ENCODE measurements at places on chromosomes 3 and 15.

DNA sequence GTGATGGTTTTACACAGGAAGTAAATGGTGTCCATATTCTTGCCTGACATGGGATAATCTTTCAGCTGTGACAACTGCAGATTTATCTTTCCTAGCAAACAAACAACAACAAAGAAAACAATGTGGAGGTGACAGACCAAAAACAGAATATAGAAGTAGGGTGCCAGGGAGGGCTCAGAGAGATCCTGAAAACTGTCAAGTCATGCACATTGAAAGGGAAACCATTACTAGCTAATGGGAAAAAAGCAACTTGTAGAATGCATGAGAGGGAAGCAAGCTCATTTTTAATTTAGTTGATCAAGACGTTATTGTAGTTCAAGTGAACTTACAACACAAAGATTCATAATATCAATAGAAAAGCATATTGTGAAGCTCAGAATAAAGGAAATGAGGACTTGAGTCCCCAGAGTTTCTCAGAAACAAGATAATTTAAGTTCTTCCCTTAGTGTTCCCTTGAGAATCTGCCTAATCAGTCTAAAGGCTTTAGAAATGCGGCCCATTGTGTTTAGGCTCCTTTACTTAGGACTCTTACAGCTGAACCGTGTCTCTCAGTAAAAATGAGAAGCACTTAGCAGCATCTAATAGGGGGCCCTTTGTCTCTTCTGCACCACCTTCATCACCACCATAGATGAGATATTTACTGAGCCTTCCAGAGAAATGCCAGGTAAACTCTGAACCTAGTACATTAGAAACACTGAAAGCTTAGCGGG is 115.6 kb upstream of the CADPS start:
- DNase-seq: no peak

- DNase-seq: no peak
These were observed 153.5 kb upstream of the LPP start for GRCh38 chr3:188000361-188000861.

DNA sequence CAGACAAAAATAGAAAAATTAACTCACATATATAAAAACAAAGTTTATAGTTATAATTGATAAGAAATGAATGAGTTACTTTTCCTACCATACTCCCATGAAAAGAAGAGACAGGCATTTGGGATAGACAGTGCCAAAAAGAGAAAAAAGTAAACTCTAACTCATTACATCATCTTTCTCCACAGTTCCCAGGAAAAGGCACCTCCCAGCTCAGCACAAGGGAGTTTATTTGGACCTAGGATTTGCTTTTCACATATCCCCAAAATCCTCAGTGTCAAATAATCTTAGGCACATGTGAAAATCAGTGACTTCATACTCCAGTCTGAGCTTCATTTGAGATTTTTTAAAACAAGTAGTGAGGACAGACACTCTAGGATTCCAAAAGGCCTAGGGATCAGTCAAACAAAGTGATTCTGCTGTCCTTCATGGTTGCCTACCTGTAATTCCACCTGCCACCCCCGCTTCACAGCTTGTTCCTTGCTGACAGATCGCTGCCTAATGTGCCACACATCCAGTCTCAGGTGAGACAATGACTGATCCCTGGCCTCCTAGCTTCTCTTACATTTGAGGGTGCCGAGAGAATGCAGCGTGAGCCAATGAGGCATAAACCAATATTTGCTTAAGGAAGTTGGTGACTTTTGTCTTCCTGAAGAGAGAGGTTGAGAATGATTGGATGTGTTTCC is 573.7 kb downstream of the TBL1XR1 start:
- no peak for DNase-seq

DNA sequence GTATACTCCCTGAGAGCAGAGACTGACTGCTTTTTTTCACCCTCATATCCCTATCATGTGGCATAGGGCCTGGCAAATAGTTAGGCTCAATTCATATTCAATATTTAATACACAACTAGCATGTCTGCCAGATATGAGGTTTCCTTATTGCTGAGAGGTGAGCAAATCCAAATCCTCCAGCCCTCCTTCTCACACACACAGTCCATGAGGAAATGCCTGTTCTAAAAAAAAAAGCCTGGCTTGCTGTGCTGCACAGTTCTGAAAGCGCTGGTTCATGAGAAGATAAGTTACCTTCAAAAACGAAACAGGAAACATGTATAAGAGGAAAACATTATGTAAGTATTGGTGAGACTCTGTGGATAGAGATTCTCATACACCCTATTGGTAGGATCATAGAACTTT is 15.5 kb upstream of the ACAP2 start:
- peak; percentile 37 for DNase-seq

DNA sequence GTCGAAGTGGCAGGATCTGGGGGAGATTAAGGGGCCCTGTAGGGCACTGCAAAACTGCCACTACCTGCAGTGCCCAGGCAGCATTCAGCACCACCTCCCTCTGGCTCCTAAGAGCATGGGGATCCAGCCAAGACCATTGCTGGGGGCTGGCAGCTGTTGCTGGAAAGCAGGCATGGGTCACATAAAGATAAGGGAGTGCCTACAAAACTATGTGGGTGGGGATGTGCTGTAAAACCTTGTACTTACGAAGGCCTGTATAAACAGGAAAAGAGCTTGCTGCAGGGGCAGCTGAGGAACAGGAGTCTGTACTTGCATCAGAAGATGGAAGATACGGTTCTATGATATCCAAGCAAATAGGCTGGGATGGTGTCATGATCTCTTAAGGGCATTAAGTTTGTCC is 27.1 kb downstream of the IL20RB start:
- no peak for DNase-seq

DNA sequence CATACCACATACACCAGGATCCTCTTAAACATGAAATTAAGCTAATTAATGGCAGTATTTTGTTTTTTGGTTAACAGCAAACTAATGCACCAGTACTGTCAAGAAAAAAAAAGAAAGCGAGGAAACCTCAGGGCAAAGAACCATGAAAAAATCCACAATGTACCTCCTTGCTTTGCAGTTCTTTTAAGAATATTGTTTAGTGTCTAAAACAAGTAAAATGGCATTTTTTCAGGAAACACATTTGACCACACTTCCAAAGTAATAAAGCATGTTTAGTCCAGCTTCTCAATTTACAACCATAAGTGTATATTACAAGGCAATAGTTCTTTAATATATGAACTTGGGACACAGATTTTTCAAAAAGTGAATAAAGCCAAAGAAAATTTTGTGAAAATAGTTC is 26.6 kb downstream of the AAGAB start:
- no peak for DNase-seq

GRCh38 chr3:42035816-42036482 is 55.2 kb upstream of the TRAK1 start:
- no peak for DNase-seq

DNA sequence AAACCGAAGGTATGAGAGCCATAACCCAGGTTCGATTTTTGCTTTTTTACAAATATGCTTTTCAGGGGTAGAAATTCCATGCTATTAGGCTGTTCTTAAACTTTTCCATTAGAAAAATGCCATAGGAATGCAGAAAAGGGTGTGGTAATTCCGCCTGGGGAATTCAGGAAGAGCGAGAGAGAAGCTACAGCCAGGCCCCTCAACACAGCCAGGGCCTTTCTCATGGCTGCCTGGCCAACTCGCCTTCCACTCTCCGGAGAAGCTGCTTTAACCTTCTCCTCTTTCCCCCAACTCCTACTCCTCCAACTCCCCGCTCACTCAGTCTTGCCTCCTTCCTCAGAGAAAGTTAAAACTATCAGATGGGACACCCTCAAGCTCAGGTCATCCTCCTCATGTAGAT is 9.1 kb upstream of the TICRR start:
- no peak for DNase-seq

GRCh38 chr3:36864180-36865053 is 80.4 kb downstream of the TRANK1 start:
- no peak for DNase-seq

DNA sequence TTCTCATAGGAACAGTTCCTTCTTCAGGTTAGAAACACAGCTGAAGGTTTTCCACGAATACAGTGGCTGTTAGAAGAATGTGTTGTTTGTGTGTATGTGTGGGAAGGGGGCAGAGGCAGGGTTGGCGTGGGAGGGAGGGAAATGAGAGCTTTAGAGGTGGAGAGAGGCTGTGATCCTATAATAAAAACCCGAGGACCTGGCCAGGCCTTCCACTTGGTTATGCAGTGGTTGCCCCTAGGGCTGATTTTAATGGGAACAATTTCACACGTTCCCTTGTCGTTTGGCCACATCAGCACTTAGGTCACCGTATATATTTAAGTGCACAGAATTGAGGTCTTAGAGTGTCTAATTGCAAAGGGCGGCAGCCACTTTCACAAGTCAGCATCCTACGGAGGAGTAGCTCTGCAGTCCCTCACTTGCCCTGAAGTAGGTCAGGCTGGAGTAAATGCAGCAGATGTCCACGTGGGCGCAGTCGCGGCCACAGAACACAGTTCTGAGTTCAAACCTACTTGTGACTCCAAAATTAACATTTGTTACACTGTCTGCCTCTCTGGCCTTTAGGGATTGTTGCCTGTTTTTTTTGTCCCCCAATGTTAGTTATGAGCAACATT is 85.6 kb downstream of the PDCD6IP start:
- no peak for DNase-seq

DNA sequence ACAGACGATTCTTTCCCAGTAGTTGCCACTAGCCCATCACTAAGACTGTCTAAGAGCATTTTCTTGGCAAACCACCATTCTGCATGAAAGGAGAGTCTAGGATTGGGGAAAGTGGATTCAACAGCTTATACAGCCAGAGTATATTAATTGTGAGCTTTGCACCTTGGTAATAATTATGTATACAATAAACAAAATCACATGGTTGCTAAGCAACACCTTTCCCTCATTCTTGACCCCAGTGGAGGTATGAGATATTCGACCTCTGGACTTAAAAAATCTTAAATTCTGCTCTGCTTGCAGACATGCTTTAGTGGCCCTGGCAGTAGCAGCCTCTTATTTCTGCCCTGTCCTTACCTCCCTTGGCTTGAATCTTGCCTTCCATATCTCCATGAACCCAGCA is 73.1 kb downstream of the PPP2R3A start:
- no peak for DNase-seq

DNA sequence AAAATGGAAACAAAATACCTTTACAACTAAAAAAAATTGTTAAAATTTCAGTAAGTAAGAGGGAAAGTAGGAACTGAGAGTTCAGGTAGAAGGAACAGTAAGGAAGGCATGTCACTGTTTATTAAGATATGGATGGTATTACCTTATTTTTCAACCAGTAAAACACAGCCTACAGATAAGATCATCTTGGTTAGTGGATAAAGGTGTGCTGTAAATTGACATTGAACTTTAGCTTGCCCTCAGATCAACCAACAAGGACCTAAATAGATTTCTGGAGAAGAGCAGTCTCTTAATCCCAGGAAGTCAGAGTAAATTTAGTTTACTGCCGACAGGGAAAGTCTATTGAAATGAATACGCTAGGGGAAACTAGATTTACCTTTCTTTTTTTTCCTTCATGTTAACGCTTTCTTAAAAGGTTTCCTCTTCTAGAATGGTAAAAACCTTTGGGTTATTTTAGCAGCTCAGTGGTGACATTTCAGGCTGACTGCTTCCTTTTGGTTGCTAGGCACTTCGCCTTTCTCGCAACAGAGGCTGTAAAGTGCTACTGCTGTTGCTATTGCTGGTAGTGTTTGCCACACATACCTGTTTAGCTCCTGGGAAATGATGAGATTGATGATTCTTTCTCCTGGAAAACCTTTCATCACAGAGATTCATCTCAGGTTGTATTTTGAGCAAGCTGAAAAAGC is 12.9 kb downstream of the DZIP3 start:
- peak; percentile 62 for DNase-seq

DNA sequence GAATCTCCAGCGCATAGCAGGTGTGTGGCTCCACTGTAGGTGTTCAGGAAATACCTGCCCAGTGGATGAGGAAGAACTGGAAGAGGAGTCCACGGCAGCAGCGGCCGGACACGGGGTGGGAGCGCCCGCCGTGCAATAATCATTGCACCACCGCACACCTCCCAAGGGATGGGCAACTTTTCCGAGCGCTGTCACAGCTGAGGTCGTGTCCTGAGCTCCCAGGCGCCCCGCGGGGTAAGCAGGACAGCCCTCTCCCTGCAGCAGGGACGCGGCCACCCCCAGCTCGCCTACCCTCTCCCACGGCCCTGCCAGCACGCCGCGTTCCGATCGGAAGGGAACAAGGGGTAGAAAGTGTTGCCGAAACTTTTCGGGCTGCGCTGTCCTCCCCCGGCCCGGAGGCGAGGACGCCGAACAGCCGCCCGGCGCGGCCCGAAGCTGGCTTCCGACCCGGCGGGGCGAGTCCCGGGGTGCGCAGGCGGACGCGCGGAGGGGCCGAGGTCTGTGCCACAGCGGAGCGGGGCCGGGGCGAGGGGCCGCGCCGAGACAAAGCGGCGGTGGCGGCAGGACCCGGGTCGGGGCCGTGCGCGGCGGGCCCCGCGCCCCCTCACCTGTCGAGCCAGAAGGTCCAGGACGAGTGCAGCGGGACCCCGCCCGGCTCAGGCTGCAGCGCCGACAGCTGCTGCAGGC is 475 bp downstream of the EIF4E3 start:
- no peak for DNase-seq

DNA sequence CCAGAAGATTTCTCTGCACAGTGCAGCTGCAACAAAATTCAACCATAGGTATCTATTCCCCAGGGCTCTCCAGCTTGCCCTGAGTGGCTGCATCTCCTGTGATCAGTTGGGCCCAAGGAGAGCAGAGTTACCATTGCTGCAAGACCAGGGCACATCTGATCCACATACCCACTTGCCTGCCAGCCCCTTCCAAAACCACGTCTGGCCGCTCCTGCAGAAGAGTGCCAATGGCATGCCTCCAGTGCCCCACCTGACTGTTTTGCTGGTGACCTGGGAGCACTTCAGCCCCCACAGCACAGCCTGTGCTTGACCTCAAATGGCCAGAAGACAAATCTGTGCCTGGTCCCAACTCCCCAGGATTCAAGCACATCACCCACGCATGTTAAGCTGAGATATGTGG is 526.1 kb upstream of the GBE1 start:
- no peak for DNase-seq

GRCh38 chr15:69217381-69217780 is 56.9 kb downstream of the GLCE start:
- DNase-seq: no peak

DNA sequence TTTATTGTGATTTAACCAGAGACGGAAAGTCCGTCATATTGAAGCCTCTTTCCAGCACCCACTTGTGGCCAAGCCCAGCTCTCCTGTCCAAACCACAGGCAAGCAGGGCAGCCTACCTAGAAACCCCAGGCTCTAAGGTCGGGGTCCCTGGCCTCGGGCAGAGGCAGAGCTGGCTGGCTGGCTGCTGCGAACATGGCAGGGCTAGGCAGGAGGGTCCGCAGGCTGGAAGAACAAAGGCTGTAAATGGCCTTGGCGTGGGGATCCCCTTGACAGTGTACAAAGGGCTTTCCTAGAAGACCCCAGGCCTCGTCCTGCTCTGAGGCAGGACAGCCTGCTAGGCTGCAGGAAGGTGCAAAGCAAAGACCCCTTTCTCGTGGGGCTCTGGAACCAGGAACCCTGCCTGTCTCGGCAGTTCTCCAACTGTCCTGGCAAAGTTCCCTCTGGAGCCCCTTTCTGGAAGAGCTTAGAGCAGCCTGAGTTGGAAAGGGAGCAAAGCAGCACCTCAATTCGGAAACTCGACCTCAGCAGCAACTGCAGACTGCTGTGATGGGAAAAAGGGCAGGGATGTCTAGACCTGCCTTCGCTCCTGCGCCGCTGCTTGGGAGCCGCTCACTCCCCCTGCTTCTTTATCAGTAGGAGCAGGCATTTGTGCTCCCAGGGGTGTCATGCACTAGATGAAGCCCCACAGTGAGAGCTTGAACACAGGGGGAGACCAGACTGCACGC is 8.5 kb downstream of the CALML4 start:
- no peak for DNase-seq

Data from CD4-positive, alpha-beta T cell treated with Interleukin-6 at 100 ng/mL for 8 hours (primary cell).